ENCODE measurements at places on chromosomes 5 and 9.
A peak's percentile ranks its signal among the peaks of the same experiment; 100 is the strongest.

DNA sequence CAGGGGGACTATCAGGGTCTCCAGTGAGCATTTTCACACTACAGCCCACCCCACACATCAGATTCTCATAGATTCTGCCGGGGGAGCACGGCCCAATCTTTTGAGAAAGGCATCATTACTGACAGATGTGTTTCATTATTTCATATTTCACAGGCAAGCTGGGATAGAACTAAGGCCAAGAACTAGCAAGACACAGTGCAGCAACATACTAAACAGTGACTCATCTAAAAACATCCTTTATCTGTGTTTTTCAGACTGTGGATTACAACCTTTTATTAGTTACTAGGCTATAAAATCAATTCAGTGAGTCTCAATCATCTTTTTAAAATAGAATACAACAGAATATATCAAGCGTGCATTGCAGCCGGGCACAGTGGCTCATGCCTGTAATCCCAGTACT is 59.8 kb downstream of the CPLANE1 start:
- no peak for DNase-seq

DNA sequence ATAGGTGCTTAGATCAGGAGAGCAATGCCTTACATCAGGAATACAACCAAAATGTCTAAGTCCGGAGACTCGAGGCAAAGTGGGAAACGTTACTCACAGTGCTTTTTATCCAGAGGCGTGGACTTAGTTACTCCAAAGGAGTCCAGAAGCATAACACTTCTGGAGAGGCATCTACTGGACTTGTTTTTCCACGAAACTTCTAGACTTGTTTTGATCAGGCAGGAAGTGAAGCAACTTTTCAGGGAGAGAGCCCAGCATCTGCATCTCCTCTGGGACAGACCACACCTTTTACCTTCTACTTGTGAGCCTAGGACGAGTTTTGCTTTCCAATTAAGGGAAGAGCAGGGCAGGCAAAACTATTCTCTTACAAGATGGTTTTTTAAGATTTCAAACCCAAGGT is 1.2 kb upstream of the TJP2 start:
- DNase-seq, result no peak

GRCh38 chr9:132645711-132646110 is 24.1 kb downstream of the DDX31 start:
- no peak for DNase-seq

GRCh38 chr5:174340226-174340625 is 294.7 kb downstream of the NSG2 start:
- no peak for DNase-seq

GRCh38 chr9:135814421-135815095 is 92.8 kb downstream of the CAMSAP1 start:
- DNase-seq, result no peak

DNA sequence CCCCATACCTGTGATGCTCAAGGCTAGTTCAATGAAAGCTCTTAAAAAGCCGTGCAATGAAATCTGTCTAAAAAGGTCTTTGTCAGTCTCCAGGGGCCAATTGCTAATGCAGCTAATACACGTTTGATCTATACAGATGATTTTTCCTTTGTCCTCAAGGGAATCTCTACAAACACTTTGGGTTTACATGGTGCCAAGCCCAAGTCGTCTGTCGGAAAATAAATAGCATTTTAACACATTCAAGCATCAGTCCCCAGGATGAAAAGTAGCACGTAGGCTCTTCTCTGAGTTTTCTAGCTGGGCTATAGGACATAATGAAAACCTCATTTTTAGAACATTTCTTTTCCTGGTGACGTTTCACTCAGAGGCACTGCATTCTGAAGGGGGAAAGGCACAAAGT is 477.4 kb upstream of the WWC1 start:
- DNase-seq, result no peak

GRCh38 chr5:102818345-102818744 is 63.2 kb downstream of the PAM start:
- no peak for DNase-seq

GRCh38 chr5:160614136-160614535 is 192.5 kb downstream of the PTTG1 start:
- DNase-seq, result no peak

- DNase-seq, result no peak
Measured at GRCh38 chr9:123773783-123774182, 156.1 kb downstream of the DENND1A start.

GRCh38 chr5:142145106-142145900 is 36.7 kb downstream of the NDFIP1 start:
- peak; percentile 75 for DNase-seq

GRCh38 chr5:130773813-130774212 is 391.2 kb downstream of the HINT1 start:
- no peak for DNase-seq

DNA sequence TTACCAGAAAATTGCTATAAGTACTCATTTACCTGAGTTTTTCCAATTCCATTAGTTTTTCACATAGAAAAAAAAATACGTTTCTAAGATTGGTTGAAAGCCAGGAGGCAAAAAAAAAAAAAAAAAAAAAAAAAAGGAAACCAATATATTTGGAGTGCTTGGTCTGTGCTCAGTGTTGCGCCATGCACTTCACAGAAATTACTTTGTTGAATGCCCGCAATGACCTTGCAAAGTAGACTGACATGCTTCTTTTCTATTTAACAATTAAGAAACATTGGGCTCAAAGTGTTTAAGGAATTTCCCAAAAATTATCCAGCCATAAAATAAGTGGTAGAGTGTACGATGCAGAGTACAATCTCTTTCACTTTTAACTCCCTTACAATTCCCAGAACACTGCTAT is 65.2 kb upstream of the PAPPA start:
- no peak for DNase-seq

DNA sequence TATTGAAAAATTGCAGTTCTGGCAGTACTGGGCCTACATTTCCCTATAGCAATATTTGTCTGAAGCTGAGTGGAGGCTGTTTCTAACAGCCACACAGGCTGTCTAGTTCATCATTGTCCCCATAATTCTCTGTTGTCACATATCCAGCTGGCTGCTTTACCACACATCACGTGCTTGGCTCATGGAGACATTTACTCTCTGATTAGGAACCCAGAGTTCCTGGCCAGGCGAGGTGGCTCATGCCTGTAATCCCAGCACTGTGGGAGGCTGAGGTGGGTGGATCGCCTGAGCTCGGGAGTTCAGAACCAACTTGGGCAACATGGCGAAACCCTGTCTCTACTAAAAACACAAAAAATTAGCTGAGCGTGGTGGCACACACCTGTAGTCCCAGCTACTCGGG is 81.4 kb downstream of the PGM5 start:
- DNase-seq, result no peak

GRCh38 chr5:23583081-23583480 is 75.7 kb downstream of the PRDM9 start:
- DNase-seq, result no peak

DNA sequence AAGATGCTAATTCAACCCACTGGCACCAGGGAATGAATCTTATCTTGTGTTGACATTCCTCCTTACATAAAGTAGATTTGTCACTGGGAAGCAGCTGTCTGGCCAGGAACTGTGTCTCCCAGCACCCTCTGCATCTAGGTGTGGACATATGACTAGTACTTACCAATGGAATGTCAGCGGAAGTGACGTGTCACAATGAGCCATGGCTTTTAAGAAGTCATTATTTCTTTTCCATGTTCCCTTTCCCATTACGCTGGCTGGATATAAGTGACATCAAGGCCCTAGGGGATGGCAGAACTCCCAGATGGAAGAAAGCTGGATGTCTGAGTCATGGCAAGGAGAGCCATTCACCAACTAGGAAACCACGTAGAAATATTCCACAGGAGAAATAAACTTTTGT is 84.7 kb upstream of the MAST4 start:
- DNase-seq, result no peak

DNA sequence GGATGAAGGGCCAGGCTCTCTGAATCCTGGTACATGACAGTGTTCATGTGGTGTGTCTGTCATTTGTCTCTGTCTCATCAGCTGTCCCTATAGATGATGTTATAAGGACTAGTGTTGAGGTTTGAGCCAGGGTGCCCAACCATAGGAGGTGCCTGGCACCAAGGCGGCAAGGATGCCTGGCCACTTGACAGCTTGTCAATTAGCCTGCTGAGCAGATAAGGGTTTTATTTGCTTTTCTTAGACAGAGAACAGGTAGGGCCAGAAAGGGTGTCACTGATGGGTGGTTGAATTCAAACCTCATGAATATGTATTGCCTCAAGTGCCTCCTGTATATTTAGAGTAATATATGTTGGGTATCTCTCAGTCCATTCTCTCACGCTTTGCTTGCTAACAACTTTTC is 30.1 kb upstream of the AUH start:
- DNase-seq, result no peak

GRCh38 chr5:111454198-111454622 is 58.1 kb downstream of the STARD4 start:
- DNase-seq, result no peak

DNA sequence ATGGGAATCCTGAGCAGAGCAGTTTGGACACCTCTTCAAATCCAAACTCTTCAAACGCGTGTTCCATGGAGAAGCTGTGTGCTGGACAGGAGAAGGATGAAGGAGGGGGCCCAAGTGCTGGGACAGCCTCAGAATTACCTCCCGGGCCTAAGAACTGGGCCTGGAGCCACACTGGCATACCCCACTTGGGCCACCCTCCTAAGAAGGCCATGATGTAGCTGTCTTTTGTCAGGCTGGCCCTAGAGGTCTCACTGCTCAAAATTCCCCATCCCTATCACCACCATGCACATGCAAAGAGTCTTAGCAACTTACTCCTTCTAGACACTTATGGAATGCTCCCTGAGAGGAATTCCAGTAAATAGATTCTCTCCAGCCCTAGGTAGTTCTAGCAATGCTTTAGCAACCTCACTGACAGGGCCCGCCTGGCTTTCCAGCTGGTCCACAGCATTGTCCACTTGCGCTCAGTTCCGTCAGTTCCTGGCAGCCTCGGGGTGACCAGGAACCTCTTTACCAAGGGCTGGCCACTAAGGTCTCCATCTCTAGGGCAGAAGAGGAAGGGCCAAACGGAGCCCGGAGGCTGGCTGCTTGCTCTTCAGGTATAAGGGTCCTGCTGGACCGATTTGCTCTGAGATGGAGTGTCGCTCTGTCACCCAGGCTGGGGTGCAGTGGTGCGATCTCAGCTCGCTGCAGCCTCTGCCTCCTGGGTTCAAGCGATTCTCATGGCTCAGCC is 75.3 kb downstream of the RGS3 start:
- no peak for DNase-seq

GRCh38 chr5:153546566-153546965 is 56.1 kb downstream of the GRIA1 start:
- DNase-seq, result no peak

GRCh38 chr5:171736976-171737891 is 48.4 kb upstream of the SMIM23 start:
- no peak for DNase-seq

GRCh38 chr5:72465066-72465465 is 42.1 kb downstream of the ZNF366 start:
- no peak for DNase-seq

DNA sequence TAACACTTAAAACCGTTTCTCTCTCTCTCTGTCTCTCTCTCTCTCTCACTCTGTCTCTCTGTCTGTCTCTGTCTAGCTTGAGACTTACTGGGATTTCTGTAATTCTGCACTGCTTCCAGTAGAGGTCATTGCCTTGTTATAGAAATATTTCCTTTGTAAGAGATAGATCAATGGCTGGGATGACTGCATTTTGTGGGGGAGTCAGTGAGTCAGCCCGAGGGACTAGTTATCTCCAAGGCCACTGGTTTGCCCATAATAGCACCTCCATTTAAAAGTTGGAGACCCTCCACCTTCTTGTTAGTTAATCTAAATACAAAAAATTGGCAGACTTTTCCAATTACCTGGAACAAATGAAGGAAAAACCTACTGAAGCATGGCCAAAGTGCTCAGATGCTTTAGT is 547.2 kb downstream of the LRRC70 start:
- no peak for DNase-seq

DNA sequence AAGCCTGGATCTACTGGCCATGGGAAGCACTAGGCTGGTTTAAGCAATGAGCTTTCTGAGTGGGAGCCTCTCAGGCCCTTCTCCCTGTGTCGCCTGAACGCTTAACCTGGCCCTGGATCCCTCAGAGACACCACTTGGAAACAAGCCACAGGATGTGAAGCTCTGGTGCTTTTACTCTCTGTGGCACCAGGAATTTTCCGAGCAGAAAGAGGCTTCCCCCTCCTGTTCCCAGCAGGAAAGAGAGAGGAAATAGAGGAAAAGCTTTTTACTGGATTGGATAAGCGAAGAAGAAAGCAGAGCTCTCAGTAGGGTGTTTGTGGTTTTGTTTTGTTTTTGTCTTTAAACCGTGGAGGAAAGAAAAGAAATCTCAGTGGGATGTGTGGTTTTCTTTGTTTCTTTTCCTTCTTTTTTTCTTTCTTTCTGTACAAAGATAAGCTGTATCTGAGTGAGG is 34.5 kb downstream of the COL15A1 start:
- no peak for DNase-seq

GRCh38 chr9:101512116-101512515 is 21.5 kb upstream of the RNF20 start:
- DNase-seq, result no peak

- DNase-seq, result no peak
Measured at GRCh38 chr5:162801235-162801634, 636.2 kb upstream of the CCNG1 start.

GRCh38 chr5:147512659-147513379 is 3.0 kb upstream of the DPYSL3 start:
- DNase-seq, result no peak

GRCh38 chr9:130181678-130182380 is 9.6 kb downstream of the NCS1 start:
- DNase-seq, result no peak

DNA sequence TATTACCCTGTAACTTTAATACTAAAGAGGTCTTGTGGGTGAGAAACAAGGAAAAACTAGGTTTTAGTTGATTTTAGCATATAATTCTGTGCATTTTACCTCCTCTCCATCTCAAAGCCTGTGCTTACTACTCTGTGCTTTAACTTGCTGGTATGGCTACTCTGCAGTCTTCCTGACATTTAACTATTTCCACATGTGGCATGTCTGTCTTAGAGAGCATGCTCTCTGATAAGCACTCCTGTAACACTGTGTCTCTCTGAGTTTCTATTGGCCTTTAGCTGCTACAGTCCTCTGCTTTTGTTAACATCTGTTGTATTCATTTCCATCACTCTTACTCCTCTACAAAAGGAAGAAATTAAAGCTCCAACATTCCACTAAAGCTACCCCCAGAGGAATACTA is 418.3 kb downstream of the RAB3C start:
- no peak for DNase-seq

DNA sequence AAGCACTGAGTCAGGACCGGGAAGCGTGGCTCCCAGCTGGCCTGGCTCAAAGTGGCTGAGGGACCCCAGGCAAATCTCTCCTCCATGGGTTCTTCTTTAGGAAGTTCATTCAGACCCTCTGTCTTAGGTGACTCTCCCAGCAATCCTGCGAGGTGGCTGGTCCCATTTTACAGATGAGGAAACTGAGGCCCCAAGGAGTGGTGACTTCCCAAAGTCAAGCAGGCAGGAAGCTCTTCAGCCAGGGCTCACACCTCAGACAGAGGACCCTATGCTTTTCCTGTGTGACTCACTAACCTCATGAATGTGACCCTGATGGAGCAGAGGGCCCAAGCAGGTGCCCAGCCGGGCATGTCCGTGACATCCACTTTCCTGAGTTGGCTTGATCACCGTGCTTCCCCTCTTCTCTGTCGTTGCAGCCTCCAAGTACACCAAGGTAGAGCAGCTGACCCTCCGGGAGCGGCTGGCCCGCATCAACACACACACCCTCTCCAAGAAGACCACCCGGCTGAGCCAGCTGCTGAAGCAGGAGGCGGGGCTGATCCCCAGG is 36.5 kb downstream of the ARHGEF37 start:
- DNase-seq, result no peak

Data from CD4-positive, alpha-beta T cell treated with Interleukin-17A for 4 hours (primary cell).